ENCODE measurements at places on chromosomes 11 and 22.

DNA sequence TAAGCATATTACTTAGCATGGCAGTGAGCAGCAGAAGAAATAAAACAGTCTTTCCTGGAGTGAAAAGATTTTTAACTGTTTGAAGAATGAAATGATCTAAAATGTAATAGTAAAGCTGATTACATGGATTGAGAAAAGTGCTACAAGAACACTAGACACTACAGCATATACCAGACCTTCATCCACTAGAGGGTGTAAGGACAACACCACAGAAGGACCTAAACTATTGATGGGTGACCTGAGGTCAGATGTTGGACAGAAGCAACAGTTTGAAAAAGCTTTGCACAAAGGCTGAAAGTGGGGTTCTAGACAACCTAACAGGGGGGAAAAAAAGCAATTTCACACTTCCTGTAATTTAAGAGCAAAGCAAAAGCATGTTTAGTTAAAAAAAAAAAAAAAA, 97.7 kb downstream of the RBFOX2 start:
- no peak for DNase-seq

- DNase-seq: no peak
Observed at GRCh38 chr11:78573681-78574080, 983 bp downstream of the NARS2 start.

DNA sequence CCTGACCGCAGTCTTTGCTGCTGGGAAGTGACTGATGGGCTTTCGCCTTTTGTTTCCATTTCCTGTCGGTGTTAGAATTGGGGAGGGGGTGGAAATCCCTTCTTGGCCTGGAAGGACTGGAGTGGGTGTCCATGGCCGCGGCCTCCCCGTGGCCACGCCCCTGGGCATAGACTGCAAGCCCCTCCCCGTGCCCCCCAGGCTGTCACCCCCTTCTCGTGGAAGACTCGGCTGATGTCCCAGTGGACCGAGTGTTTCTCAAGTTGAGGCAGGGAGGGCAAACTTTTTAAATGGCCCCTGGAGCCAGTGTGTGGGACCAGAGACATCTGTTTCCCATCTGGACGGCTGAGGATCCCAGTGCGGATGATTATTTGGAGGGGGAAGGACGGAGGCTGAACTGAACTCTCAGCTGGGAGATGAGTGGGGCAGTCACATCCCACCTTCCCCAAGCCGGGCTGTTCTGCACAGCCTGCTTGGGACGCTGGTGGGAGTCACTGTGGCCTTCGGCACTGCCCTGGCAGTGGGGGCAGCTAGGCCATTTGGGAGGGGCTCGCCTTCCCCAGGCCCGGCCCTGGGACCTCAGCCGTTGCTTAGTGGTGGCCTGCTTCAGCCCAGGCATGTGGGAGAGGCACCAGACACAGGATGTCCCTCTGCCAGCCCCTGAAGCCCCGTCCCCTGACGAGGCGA, 1.6 kb downstream of the CD81 start:
- no peak for DNase-seq

GRCh38 chr11:86726118-86726753, 53.8 kb upstream of the ME3 start:
- DNase-seq: no peak

DNA sequence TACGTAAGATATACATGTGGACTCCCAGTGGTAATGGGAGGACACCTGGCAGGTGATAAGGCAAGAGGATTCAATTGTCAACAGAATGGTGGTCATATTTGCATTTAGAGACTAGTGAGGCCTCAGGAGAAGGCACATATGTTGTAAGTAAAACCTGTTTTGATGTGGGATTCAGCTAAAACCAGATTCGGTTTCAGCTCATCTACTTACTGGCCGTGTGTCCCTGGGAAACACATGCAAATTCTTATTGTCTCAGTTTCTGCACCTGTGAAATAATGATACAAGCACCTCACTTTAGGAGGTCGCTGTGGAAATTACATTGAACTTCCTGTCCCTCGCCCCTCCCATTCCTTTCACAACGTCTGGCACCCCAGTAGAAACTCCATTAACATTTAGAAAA, 78.9 kb upstream of the FIBIN start:
- no peak for DNase-seq

DNA sequence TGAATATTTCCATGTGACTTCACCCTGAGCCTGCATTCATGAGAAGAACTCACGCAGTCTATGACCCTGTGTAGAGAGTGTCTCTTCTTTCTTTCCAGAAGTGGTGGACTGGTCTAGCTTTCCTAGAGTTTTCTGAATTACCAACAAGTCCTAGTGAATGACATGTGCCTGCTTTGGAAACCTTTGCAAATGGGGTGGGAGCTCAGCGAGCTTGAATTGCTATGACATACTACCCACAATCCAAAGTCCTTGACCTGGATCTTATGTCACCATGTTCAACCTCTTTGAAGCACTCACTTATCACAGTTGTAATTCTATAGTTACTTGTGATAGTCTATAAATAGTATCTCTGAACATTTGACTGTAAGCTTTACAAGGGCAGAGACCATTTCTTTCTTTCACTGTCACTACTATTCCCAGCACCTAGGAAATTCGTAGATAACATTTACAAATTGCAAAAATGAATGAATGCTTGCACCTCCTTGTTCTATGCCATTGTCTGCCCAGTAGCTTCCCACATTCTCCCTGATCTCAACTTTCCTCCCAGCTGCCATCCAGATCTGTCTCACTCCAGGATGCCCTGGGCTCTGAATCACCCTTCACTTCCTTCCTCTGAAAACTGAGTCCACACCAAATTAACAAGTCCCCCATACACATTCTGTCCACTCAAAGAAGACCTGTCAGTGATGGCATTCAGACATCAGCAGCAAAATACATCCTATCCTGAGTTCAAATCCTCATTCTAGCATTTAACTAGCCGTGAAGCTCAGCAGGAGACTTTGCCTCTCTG, 201.9 kb upstream of the SESN3 start:
- no peak for DNase-seq

DNA sequence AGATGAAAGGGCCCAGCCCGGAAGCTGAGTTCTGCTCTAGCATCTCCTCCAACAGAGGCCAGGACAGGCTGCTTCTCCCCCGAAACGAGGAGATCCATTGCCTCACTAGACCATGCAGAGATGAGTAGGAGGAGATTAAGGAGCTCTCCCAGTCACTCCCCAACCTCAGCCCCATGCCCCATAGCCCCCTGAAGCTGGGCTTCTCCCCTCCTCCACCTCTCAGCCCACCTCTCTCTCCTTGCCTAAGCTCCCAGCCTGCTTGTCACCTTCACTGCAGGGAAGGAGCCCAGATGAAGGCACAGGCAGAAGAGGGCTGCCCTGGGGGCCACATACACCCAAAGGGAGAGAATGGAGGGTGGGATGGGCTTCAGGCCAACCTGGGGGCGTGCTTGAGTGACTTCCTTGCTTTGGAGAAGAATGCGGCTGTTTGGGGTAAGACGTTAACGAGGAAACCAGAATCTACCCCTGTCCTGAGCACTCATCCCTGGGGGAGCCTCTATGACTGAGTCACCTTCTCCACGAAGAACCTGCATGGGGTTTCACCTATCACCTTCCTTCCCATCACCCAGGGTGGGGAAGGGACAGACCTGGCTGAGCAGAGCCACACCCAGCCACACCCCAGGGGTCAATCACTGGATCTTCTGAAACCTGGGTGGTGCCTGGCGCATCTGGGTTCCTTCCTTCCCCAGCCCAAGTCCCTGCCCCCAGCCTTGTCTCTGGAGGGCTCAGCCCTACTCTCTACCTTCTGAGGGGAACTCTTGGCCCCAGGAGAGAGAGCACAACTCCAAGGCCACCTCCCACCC, 11.6 kb upstream of the GNAZ start:
- DNase-seq: no peak

DNA sequence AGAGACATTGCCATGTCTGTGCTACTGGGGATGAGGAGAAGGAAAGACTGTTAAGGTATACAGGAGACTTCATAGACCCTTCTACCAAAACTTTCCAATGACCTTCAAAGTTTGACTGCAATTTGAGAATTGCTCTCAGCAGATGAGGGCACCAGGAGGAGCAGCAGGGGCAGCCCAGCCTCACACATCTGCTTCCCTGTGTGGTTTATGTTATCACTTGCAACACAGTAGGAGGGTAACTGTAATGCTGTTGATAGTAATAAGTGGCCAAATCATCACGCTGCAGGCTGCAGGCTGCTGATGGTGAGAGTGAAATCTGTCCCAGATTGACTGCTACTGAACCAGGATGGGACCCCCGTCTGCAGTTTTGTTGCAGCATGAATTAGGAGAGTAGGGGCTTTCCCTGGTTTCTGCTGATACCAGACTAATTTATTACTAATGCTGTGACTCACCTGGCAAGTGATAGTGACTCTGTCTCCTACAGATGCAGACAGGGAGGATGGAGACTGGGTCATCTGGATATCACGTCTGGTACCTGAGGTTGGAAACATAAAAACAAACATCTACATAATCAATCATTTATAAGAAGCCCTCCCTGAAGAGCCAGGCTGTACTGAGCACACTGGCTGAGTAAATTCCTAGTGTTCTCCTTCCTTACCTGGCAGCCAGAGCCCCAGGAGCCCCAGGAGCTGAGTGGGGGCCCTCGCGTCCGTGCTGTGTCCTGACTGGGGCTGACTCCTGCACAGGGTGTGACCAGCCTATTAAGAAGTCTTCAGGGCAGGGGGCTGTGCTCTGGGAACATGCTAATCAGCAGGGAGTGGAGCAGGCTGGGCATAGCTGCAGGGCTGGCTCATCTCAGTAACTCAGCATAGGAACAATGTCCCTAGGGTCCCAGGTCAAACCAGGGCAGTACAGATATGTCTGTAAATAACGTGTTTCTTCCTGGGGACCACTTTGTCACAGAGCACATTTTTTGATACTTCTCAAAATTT, 74.4 kb downstream of the GAB4 start:
- DNase-seq: no peak

GRCh38 chr22:39565414-39565944, 5.1 kb upstream of the CACNA1I start:
- DNase-seq: no peak

GRCh38 chr11:96447208-96448110, 57.6 kb downstream of the JRKL start:
- no peak for DNase-seq

GRCh38 chr11:92424281-92424680, 199.7 kb downstream of the FAT3 start:
- DNase-seq: no peak

- no peak for DNase-seq
Observed at GRCh38 chr22:29002603-29003002, 59.0 kb downstream of the C22orf31 start.

GRCh38 chr22:41650229-41650628, 29.1 kb downstream of the XRCC6 start:
- no peak for DNase-seq

GRCh38 chr11:94066901-94067429, 45.8 kb downstream of the HEPHL1 start:
- DNase-seq: no peak

DNA sequence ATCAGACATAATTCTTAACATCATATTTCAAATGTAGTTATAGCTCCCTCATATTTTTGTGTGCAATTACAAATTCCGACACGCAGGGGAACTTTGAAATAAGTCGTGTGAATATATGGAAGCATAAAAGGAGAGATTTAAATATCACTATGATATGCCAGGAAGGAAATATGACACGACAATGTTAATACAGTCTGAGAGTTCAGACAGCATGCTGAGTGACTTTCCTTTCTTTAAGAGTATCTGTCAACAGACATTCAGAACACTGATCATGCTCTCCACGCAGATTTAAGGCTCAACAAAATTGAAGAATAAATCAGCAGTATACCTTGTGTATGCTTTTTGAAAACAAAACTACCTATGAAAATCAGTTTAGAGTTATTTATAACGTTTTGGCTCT, 232.6 kb upstream of the CARD18 start:
- DNase-seq: no peak

DNA sequence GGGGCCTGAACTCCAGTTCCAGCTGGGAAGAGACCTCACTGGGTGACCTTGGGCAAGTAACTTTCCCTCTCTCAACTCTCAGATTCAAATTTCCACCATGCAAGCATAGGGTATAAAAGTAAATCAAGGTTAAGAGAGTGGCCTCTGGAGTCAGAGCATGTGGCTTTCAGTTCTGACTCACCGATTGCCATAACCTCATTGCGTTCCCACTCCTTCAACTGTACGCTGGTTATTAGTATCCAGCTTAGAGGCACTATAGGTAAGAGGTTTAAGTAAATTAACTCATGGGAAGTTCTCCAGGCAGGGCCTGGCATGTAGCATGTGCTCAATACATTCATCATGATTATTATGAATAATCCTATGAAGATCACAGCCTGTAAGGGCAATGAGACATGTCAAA, 88.3 kb downstream of the FBXO7 start:
- no peak for DNase-seq

DNA sequence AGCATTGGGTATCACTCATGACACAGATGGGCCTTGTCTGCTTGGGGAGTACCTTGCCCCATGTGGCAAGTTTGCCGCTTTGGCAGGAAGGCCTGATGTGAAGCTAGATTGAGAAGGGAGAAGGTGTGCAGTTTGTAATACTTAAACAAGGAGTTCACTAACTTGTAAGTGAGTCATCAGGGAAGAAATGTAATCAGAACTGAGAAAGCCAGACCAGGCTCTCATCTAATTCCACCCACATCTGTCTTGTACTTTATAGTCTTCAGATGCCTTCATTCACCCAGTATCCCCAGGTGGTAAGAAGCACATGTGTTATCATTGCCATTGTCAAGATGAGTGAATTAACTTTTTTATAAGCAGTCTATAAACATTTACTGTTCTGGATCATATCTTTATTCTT, 116.0 kb upstream of the DDI1 start:
- DNase-seq: no peak

- no peak for DNase-seq
Observed at GRCh38 chr11:1878137-1879031, 13.3 kb downstream of the PRR33 start.

GRCh38 chr11:132464939-132465338, 1067.4 kb downstream of the OPCML start:
- DNase-seq: no peak

GRCh38 chr11:77386178-77386577, 84.7 kb upstream of the GDPD4 start:
- DNase-seq: no peak

DNA sequence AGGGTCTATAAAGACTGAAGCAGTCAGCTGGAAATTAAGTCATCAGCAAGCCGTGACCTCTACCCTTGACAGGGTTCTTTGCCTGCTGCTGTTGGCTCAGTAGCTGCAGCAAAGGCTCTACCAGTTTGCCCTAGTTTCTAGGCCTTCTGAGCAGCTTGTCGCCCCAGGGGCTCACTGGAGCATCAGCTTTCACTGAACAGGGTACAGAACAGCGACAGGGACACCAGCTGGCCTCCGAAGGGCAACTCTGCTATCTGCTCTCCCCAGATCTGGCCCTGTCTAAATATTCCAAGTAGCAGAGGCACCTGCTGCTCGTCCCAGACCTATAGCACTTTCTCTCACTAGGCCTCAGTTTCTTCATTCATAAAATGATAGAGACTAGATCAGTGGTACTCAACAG, 42.4 kb downstream of the SMCO4 start:
- no peak for DNase-seq

Data from amygdala (tissue), 56 donors.